ENCODE measurements at places on chromosomes 3 and 15.

- DNase-seq: no peak
Observed at GRCh38 chr3:156558389-156558788, 3.5 kb upstream of the SSR3 start.

GRCh38 chr3:4994823-4995499, 15.7 kb downstream of the BHLHE40 start:
- no peak for DNase-seq

GRCh38 chr3:8456412-8456811, 45.2 kb upstream of the LMCD1 start:
- DNase-seq: no peak

- no peak for DNase-seq
Observed at GRCh38 chr3:53581671-53582070, 87.3 kb downstream of the CACNA1D start.

DNA sequence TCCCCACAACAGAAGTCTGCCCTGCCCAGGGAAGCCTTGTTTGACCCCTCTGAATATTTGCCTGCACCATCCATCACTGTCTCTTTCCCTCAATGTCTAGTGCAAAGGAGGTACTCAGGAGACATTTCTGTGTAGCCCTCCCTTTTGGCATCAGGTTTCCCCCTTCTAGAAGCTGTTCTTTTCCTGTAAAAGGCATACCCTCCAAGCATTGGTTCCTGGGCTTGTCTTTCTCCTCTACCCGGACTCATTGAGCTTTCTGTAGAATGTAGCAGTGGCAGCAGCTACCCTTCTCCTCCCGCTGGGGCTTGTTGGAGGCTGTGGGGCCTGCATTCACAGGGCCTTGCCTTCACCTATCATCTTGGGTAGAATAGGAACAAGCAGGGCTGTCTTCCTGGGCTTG, 63.5 kb downstream of the CTDSPL start:
- DNase-seq: no peak

- no peak for DNase-seq
Observed at GRCh38 chr15:80526556-80527340, 122.6 kb downstream of the ARNT2 start.

GRCh38 chr3:117407317-117407716, 697.7 kb downstream of the TUSC7 start:
- no peak for DNase-seq

DNA sequence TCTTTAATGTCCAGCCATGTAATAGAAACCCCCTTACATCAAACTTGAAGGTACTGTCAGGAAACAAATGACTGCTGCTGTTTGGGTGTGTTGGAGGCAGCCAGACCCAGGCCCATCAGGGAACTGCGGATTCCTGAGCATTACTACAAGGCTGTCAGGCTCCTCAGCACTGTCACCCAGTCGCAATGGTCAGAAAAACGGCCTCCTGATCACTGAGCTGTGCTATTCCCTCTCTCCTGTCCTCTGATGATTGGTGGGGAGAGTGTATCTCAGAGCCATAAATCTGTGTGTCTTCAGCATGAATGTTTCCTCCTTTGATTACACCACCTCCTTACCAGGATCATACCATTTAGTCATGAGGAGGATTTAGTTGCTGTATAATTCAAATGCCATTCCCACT, 135.2 kb upstream of the GADL1 start:
- DNase-seq: no peak

DNA sequence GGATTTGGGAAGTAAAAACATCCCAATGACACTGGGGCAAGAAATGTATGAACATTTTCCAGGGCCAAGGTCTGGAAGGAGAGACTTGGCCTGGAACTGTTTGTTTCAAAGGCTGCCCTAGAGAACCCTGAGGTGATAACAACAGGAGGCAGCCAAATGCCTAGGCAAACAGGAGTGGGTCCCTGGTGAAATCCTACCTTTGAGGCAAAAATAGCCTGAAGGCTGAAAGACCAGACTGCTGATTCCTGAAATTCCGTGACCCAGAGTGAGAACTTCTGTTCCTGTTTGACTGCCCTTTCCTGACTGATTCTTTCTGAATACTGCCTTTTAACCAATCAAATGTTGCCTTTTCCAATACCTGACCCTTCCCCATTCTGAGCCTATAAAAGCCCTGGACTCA, 196.4 kb downstream of the NSUN3 start:
- DNase-seq: no peak

- no peak for DNase-seq
Observed at GRCh38 chr3:195895861-195896360, 12.4 kb downstream of the TNK2 start.

DNA sequence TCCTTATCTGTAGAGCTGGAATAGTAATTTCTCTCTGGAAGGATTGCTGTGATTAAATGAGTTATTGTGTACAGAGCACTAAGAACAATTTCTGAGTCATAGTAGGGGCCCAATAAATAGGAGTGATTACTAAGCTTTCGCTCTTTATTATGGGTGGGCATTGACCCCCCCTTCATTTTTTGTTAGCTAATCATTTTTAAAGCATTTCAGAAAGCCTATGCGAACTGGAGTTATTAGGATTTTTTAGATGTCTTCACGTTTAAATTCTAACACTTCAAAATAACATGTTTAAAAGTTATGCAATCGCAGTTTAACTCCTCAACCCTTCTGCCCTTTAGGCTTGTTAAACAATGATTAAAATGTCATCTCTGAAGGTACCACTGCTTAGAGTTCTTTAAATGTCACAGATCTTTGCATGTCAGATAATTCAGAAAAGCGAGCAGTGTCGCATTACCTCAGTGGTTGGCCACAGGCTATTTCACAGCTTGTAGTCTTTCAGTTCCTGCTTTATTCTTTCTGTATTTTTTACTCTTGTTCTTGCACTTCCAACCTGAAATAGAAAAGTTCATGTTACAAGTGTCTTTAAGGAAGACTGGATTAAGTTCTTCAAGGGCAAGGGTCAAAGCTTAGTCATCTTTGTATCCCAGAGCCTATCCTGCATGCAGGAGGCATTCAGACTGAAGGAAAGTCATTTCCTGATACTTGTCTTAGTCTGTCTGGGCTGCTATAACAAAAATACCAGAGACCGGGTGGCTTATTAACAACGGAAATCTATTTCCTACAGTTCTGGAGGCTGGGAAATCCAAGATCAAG, 102.9 kb downstream of the FNDC3B start:
- DNase-seq: no peak

GRCh38 chr3:165210132-165210531, 13.9 kb upstream of the SLITRK3 start:
- no peak for DNase-seq

GRCh38 chr15:60548101-60548500, 69.2 kb upstream of the ICE2 start:
- DNase-seq: no peak

- no peak for DNase-seq
Observed at GRCh38 chr3:197498499-197499241, 57.1 kb downstream of the BDH1 start.

GRCh38 chr3:25536521-25537391, 108.7 kb downstream of the RARB start:
- no peak for DNase-seq

- DNase-seq: no peak
Observed at GRCh38 chr3:70914862-70915261, 602.4 kb upstream of the MDFIC2 start.

DNA sequence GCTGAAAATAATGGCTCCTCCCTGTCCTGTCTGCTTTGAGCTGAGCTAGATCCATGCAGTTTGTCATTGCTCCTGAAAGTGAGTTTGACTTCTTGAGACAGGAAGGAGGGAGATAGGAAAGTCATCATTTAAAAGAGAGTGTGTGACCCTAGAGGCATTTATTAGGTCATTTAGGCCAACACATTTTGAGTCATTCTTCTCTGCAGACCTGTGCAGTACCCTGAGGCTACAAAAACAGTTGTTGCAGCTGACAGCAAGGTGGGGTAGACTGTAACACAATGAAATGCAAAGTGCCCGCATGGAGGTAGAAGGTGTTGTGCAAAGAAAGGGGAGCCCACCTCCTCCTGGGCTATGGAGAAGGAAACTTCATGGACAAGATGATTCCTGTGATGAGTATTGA, 102.8 kb upstream of the PFN2 start:
- DNase-seq: no peak

- no peak for DNase-seq
Observed at GRCh38 chr3:113773381-113773780, 26.5 kb downstream of the ATP6V1A start.

DNA sequence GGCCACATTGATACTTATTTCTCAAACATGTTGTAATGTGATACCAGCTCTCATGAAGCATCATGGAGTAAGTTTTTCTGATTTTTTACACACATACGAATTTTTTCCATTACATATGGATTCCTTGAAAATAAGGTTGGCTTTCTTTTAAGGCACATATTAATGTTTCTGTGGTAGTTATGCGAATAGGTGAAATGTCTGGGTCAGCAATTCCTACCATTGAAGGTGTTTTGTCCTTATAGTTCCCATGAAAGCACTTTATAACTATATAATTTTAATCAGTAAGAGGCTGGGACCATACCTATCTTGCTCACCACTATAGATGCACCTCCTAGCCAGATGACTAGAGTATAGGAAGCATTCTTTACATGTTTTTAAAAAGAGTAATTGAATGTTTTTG, 33.0 kb downstream of the PHLDB2 start:
- DNase-seq: no peak

DNA sequence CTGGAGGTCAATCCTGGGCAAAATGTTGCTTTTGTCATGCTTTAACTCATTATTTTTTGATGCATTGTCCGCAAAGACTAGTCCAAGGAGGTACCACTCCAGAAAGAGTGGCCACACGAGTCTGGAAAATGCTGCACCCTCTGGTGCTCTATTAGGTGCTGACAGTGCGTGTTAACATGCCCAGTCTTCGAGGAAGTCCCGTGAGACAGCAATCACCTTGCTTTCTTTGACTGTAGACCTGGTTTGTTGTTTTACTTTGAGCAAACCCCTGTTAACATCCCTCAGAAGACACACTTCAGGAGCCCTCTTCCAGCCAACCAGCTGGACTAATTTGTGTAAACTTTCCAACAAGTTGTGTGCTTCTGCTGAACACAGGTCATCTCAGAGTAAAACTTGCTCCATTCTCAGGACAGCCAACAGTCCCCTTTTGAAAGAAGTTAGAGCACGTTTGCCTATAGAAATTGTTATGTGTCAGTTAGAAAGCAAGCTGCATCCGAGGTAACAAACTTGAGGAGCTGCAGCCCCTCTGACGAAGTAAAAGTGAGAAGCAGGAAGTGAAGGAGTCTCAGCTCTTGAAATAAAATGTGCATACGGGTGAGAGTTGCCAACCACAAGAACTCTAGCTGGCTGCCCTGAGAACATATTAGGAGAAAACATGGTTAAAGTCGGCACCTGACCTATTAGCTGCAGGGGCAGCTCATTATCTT, 205.0 kb downstream of the LPP start:
- no peak for DNase-seq

DNA sequence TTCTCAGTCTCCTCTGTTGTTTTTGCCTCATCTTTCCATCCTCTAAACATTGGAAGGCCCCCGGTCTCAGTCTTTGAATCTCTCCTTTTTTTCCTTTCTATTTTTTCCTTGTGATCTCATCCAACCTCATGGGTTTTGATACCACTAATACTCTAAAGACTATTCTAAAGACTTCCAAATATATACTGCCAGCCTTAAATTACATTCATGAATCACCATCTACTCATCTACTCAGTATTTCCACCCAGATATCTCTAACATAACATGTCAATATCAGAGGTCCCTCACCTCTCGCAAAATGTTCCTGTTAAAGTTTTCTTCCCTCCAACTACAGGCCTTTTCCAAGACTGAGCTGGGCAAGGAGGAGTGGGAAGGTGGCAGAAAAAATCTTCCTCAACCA, 282.5 kb upstream of the TTC14 start:
- DNase-seq: no peak

GRCh38 chr15:46956456-46956855, 760.8 kb upstream of the SEMA6D start:
- DNase-seq: peak; percentile 38

DNA sequence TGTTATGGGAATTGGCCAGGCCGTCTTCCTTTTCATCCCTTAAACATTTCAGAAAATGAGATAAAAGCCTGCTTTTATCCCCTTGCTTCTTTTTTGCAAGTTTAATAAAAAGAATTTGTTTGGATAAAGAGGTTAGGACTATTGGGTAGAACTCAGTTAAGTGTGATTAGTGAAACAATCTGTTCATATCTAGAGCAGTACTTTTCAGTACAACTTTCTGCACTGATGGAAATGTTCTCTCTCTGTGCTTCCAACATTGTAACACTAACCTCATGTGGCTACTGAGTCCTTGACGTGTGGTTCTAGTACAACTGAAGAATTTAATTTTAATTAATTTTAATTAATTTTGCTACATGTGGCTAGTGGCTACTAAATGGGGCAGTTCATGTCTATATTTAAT, 246.9 kb downstream of the UBE2E2 start:
- DNase-seq: no peak

Data from DMS 273 treated with DMSO at 0.1 percent for 48 hours (cell line).